ENCODE measurements at places on chromosomes 2 and 18.

DNA sequence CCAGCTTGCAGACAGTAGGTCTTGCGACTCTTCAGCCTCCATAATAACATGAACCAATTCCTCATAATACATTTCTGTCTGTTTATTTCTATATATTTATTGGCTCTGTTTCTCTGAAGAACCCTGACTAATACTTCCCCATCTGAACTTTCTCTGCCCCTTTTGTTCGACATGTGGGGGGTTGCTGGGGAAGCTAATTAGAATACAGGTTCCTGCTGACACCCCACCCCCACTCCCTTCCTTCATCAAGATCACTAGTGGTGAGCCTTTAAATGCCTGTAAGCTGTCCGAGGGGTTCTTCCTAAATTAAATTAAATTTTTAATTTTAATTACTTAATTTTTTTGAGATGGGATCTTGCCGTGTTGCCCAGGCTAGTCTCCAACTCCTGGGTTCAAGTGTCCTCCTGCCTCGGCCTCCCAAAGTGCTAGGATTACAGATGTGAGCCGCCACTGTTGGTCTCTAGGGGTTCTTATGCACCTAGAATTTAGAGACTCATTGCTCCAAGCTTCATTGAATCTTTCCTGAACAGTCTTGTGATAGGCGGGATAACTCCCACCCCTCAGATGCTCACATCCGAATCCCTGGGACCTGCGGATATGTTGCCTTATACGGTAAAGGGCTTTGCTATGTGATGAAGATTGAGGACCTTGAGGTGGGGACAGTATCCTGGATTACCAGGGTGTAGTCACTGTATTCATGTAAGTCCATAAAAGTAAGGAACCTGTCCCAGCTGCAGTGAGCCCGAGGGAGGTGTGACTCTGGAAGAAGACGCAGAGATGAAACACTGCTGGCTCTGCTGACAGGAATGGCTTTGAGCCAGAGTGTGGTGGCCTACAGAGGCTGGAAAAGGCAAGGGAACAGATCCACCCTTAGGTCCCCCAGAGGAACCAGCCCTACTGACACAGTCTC, 26.2 kb downstream of the HPCAL1 start:
- no peak for DNase-seq

DNA sequence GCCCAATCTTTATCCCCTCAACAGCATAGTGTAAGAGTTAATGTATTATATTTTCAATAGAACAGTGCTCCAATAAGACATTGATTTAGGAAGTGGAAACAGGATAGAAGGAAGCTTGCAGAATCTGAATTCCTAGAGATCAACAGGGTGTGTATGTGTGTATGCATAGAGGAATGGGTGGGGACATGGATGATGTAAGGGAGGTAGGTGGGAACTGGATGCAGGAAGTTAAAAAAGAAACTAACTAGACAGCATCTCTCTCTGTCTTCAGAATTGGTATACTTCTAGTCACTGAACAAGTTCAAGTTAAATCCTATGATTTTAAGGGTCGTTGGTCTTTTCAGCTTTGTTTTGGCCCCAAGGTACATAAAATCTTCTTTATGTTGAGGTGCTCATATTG, 196.6 kb downstream of the PMAIP1 start:
- no peak for DNase-seq

DNA sequence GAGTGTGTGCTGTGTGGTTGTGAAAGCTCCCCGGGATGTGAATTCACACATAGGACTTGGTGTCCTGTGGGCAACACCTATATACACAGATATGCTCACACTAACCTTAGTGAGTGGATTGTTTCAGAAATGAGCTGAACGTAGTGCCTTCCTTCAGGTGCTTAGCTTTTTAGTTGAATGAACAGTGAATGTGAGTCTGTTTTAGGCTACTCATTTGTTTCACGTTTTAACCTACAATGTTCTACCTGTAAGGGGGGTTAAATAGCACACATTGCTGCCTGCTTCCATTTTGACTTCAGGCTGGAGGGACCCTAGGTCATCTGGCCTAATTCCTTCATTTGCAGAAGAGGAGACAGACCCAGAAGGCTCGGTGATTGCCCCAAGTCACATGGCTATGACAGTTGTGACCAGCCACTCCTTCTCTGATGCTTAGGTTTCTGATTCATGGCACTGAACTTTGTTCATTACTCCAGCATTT, 1.0 kb downstream of the PLEK start:
- DNase-seq, result no peak

GRCh38 chr2:180618570-180618969, 361.8 kb upstream of the UBE2E3 start:
- DNase-seq, result no peak

DNA sequence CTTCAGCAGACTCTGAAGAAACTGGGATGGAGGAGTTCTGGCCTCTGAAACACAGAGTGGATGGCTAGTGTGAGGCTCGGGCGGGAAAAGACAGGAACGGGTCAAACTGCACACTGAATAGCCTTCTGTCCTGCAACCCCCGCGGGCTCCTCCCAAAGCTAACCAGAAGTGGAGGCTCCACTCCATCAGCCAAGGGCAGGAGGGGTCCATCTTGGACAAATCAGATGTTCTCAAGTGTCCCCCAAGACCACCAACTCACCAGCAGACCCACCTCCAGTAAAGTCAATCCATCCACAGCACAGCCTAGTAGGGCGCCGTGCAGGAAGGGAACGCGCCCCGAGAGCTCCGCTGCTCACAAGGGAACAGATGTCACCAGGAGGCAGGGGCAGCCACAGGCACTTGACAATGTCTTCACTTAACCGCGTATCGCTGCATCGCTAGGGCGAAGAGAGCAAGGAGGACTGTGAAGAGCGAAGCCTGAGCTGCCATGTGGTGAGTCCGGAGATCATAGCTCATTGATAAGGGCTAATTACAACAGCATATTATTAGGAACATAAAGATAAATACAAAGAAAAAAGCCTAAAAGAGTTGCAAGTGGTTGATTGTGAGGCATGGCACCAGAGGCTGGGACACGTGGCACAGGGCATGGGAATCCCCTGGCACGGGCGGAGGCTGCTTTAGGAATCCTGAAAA, 494.6 kb upstream of the MYT1L start:
- DNase-seq, result no peak

DNA sequence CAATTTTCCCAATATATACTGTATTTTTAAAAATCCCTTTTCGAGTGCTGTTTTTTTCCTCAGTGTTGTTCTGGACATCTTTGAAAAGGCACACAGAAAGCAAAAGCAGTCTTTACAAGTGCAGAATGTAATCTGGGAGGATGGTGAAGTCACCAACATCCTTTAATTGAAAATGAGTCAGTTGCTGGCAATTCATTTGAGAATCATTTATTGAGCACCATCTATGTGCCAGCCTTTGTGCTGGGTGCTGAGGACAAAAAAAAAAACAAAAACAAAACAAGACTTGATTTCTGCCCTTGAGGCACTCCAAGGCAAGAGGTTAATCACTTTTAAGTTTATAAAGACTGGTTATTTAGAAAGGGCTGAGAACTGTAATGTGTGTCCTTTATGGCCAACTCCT, 46.7 kb upstream of the ACVR1 start:
- no peak for DNase-seq

GRCh38 chr2:133871545-133872209, 303.4 kb upstream of the NCKAP5 start:
- no peak for DNase-seq

- DNase-seq, result no peak
These were observed 45.1 kb upstream of the SERTAD2 start for GRCh38 chr2:64698668-64699444.

GRCh38 chr2:229202646-229203045, 68.4 kb downstream of the PID1 start:
- no peak for DNase-seq

DNA sequence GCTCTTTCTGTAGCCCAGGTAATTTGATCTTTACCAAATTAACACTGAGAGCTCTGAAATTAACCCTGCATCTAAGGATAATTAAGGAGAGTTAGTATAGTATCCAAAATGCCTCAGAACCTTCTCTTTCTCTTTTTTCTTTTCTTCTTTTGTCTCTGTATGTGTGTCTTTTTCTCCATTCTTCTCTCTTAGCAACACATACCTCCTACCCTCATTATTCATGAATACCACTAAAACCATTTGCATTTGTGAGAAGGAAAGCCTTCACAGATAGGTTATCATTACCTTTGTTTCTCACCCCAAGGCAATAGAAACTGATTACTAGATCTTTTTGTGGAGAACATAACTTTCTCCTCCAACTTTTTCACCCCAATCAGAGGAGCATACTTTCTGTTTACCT, 376.5 kb upstream of the NXPH2 start:
- DNase-seq, result no peak

DNA sequence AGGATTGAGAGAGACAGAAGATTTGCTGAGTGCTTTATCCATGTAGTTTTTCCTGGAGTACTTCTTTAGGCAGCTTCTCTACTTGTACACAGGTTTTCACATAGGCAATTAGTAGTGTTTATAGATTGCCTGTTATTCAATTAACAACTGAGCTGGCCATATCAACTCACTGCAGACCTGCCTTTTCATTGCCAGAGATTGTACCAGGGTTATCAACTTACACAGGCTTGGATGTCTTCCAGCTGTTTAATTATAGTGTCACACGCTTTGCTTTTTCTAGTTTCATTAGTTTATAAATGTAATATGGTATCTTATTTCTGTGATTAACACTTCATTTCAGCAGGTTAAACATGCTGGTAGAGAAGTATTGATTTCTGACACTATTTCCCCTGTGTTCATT, 125.9 kb downstream of the GPD2 start:
- DNase-seq, result no peak

DNA sequence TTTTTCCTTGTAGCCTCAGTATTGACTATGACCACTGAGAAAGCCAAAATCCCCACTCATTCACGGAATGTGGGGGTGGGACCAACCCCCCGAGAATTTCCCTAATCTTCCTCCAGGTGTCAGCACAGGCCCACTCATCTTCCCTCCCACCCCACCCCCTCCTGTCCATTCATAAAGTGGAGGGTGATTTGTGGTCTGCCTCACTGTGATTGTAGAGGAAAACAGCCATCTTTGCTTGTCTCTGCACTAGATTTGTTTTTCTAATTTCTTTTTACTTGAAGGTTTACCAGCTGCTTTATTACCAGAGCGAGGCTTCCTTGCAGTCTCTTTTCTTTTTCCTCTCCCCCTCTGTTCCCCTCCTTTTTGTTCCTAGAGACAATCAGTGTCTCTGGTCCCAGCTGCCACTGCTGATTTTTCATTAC, 171.8 kb downstream of the ICOS start:
- DNase-seq, result peak; percentile 61

- no peak for DNase-seq
These were observed 6.8 kb upstream of the TEX51 start for GRCh38 chr2:126891681-126892500.

DNA sequence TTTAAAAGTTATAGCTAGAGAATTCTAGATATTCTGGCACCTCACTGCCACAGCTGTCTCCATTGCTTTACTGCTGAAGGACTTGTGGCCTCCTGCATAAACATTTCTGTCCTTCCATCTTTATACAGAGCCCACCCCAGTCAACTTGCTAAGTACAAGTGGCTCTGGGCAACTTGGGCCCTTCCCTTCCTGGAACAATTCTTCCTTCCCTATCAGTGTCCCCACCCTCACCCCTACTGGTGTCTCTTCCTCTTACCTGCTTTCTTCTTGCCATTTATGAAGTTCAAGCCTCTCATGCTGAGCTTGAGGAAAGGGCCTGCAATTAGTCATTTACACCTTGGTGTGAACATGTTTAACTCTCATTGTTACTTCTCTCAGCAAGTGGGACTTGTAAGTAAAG, 45.0 kb downstream of the ARHGAP25 start:
- DNase-seq, result no peak

DNA sequence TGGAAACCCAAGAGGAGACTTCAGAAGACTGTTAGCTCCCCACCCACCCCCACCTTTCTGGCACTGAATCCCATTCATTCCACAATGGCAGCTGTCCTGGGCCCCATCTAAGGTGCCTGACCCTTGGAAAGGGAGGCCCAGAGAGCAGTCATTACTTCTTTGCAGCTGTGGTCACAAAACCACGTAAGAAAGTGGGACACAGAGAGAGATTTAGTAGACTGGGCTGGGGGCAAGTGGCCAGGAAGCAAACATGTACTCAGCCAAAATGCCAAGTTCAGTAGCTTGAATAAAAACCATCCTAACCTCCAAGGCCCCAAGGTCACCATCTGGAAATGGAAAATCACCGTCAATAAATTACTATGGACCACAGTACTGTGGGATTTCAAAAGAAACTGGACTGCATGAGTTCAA, 381.4 kb downstream of the TNS1 start:
- DNase-seq, result no peak

DNA sequence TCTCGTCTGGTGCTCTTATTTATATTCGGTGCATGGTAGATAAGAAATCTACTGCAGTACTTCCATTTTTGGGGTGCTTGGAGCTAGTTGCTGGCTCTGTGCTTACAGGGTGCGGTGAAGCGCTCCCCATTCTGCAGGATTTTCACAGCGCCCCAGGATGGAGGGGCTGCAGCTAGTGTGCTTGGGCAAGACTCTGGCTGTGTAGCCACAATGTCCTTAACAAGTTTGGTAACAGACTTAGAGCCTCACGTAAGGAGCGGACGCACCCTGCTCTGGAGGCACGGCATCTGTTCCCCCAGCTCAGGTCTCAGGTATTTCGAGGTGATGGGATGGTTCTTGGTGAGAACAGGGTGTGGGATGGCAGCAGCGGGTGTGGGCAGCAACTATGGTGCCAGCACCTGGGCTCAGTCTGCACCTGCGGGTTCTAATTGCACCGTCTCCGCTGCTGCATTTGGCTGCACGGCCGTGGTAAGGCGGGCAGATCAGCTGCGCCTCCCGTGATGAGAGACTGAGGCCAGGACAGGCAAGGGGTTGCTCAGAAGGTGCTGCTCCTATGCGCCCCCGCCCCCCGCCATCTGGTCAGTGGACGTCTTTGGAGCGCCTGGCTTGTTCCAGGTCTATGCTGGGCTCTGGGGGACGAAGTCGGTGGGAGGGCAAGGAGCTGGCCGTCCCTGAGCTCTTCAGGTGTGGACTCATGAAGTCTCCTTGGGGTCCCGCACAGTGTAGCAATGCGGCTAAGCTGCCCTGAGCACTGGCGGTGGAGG, 20.1 kb upstream of the ALLC start:
- no peak for DNase-seq

GRCh38 chr2:128436479-128437203, 118.0 kb upstream of the HS6ST1 start:
- DNase-seq, result peak; percentile 15

GRCh38 chr18:44594799-44595467, 85.8 kb upstream of the SETBP1 start:
- DNase-seq, result no peak

GRCh38 chr2:120108749-120109148, 95.9 kb downstream of the EPB41L5 start:
- DNase-seq, result no peak

GRCh38 chr18:79928563-79928960, 22.9 kb downstream of the SLC66A2 start:
- no peak for DNase-seq

DNA sequence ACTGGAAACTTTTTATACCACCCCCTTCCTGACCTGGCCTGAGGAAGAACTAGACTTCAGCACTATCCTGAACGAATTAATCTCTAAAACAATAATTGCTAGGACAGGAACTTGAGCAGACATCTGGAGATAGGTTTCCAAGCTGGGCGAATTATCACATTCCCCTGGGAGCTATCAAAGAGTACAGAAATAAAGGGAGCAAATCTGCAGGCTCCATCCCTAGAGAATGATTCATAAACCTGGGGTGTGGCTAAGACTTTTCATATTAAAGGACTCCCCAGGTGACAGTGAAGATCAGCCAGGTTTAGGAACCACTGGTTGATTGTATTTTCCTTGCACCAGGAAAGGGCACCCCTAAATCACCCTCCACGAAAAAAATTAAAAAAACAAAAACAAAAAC, 105.6 kb upstream of the NOL4 start:
- no peak for DNase-seq

Measured in left hindlimb (tissue), 1 donor.